ENCODE measurements at places on chromosomes 3 and 15. TPM values are rescaled to one million over a fixed set of nuclear protein-coding genes. Genes with fewer than 3 reads are reported as not detected.

Gene EOMES
- not detected for total RNA-seq

Gene FETUB
- not detected for total RNA-seq

Gene TM6SF1
- 3.0 TPM for total RNA-seq

Gene C15orf62
- 0.15 TPM for total RNA-seq

Gene PLXNA1
- 87.7 TPM for total RNA-seq

Gene GCHFR
- total RNA-seq, result 2.0 TPM

Gene C3orf49
- not detected for total RNA-seq

Gene ASB14
- not detected for total RNA-seq

All from smooth muscle cell of trachea (primary cell).